ENCODE measurements at places on chromosomes 16 and 17.

GRCh38 chr16:3564130-3564888 lies 12.9 kb downstream of the NLRC3 start:
- no peak for DNase-seq

DNA sequence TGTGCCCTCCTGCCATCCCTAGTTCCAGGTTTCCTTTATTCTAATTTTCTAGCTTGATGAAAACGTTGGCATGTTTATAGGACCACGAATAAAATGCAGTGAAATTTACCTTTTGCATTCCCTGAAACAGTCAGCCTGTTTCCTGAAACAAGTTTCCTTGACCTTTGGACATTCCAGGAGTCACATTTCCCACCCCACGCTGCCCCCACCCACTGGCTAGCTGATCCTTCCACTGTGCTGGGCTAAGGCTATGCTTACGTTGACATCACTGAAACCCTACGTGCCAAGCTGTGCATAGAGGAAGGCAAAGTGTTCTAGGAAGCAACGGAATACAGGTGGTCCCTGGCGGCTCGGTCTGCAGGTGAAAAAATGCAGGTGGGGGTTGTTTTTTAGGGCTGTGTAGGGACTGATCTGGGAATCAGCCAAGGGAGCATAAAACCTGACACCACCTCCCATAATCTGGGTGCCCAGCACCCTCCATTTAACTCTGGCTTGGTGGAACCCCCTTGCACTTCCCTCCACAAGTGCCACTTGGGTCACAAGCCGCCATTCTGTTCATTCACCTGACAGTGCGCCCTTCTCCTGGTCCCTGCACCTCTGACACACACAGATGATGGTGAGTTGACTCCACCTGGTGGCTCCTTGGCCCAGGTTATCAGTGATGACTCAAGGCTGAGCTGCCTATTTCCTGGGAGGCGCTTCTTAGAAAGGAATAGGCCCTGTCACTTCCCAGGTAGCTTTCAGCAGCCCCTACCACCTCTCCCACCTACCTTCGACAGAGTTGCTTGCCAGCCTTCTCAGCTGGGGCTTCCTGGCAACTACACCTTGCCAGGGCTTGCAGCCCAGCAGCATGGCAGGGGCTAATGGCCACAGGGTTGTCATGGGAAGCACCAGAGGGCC lies 83.7 kb downstream of the N4BP1 start:
- DNase-seq: no peak

DNA sequence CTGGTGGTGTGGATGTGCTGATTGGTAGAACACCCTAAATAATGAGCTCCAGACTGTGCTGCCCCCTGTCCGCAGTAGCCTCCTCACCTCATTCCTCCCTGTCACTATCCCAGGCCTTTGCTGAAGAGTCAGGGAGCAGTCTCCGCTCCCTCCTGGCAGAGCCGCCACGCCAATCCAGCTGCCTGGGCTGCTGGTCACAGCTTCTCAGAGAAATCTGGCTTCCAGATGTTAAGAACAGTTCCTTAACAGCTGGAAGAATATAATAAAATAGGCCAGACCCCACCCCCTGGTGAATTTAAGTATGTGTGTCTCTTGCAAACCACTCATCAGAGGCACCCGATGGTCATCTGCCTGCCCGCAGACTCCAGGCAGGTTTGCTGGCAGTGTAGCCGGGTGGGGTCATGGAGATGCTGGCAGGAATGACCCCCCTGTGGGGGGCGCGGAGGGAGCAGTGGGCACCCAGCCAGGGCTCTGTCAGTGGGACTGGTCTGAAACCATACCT lies 161.0 kb downstream of the CCDC182 start:
- DNase-seq: peak; percentile 37

- DNase-seq: no peak
Observed at GRCh38 chr17:71440513-71440912, 680.3 kb upstream of the SOX9 start.

GRCh38 chr17:62309396-62309795 lies 71.0 kb upstream of the EFCAB3 start:
- DNase-seq: no peak

DNA sequence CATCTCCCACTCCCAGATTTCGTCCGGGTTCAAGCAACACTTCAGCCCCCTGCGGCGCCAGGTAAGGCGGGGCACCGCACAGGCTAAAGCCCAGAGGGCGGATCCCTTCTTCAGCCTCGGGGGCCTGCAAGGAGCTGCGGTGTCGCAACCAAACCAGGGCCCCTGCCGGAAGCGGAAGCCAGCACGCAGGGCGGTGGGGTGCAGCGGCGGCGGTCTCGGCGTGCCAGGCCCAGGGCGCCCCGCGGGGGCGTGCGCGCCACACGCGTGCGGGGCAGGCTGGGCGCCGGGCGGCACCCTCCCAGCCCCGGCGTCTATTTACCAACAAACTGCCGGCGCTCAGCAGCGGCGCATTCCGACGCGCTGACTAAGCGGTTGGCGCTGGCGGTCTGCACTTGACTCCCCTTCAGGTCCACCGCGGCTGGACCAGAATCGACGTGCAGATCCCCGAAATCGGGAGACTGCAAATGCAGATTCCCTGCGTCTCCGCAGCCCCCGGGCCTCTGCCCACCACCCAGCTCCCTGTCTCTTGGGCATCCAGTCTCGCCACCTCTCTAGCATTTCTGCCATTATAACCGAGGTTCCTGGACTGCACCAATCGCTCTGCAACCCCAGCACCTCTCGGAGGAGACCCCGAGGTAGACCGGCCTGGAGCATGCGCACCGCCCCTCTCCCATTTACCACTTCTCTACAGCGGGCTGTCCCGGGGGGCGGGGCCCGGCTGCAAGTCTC lies 421 bp upstream of the DLX4 start:
- DNase-seq: peak; percentile 30

- no peak for DNase-seq
Observed at GRCh38 chr17:8087075-8087951, at the start of gene ALOX12B. Gene ALOX12B, minus strand, starts transcription at chr17:8087716. Its CDS starts 274 bp downstream, at chr17:8087442.

GRCh38 chr16:3467921-3468320 lies 24.4 kb downstream of the NAA60 start:
- DNase-seq: no peak

GRCh38 chr17:31369266-31369665 lies 22.2 kb upstream of the RAB11FIP4 start:
- DNase-seq: no peak

GRCh38 chr17:49604314-49604869 lies 28.7 kb downstream of the NXPH3 start:
- DNase-seq: no peak

DNA sequence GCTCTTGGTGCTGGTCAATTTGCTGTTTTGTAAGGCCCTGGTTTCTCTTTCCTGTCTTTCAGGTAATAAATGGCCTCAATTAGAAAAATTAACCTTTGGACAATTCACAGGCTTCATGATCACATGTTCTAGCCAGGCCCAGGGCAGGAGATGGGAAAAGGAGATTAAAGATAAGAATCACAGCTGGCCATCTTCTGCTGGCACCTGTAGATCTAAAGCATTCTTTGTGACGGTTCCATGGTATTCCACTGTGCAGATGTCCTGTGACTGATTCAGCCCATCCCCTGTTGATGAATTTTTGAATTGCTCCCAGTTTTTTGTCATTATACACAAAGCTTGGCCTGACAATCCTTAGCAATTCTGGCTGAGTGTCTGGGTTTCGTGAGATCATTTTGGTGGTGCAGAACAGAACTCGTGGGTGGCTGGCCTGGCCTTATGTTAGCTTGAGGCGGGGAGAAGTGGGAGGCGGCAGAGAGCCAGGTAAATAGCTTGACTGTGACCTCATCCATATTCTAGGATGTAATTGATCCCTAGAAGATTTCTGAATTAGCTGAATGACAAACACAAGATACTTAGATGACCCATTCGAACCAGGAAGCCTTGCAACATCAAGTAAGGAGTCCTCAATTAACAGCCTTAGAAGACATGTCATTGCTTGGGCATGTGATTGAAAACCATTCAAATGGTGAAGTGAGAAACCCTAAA lies 14.1 kb downstream of the TMC5 start:
- DNase-seq: no peak

- no peak for DNase-seq
Observed at GRCh38 chr16:89097392-89097772, 3.7 kb downstream of the ACSF3 start.

DNA sequence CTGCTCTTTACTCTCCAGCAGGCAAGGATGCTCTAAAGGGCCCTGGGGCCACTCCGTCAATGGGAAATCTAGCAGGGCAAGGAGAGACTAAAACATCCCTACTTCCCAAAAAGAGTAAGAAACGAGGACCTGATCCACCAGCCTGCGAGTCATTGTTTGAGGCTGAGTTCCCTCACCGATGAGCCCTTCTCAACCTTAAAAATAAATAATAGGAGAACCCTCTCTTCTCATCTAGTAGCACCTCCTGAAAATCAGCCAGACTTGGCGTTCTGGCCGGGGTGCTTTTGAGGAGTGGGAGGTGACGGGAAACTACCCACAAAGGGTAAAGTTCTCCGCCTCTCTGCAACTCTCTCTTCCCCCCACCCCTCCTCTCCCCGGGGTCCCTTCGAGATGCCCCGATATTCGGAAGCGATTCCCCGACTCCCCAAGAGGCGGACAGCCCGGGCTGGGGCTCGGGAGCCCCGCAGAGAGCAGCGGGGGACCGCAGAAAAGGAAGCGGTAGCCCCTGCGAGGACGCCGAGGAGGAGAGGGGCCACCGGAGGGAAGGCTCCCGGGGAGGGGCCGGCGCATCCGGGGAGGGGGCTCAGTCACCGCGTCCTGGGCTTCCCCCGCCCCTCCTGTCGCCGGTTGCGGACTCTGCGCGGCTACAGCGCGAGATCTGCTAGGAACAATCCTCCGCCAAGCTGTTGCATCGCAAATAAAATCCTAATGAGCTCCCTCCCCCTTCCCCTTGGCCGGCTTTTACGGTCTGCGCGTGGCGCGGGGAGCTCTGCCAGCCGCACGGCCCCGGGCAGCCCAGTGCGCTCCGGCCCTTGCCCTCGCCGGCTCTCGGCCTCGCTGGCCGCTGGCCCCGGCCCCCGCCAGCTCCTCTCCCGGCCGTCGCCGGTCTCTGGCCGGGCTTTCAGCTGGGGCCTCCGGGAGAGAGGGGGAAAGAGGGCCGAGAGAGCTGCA lies 1.3 kb downstream of the HOXB9 start:
- DNase-seq: no peak

DNA sequence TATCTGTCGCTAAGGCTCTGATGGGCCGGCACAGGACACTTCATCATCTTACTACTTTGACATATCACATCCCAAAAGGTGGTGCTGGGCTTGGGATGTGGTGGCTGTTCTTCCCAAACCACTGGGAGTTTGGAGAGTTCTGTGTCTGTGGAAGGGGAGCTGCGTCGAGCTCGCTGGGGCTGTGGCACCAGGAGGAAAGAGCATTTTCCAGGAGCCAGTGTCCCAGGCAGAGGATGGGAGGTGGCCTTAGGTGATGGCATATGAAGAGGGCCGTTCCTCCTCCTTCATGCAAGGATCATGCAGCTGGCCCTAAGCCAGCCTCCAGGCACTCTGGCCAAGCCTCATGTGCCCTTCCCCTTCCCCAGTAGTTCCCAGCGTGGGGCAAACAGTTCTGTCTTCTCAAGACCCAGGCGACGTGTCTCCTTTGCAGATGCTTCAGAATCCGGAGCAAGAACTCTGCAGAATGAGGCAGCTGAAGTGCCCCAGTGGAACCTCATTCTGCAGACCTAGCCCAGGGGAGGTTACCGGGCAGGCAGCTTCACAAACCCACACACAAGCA lies 89.4 kb upstream of the TNRC6C start:
- no peak for DNase-seq

- DNase-seq: peak; percentile 69
Observed at GRCh38 chr17:602436-602835, 112.2 kb downstream of the VPS53 start.

DNA sequence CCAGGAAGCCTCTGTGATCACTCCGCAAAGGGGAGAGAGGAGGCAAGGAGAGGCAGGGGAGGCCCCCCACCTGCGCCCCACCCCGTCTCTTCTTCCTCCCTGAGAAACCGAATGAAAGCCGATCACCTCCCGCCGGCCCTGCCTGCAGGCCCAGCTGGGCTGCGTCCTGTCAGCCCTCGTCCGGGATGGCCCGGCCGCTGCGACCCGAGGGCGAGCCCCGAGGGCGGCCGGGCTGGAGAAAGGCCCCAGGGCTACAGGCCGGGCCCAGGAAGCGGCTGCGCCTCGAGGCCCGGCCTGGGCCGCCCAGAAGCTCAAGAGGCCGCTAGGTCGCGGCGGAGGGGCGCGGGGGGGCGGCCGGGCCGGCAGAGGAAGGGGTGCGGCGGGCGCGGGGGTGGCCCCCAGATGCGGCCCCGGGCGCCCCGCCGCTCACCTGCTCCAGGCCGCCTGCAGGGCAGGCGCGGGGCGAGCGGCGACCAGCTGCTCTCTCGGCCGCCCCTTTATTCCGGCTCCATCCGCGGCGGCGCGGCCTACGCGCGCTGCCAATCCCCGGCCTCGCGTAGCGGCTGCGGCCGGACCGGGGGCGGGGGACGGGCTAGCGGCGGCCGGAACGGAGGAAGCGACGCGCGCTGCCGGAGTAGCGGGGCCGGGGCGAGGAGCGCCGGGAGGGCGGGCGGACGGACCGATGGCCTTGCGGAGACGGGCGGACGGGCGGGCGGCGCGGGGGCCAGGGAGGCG lies at the start of gene ZNF319:
TSS of gene ZNF319 (minus strand) at position 702 of the 735 bp plus-strand sequence. CDS start 2,407 bp downstream, outside the sequence.
- DNase-seq: no peak

GRCh38 chr16:75703306-75703705 lies 2.0 kb upstream of the DUXB start:
- DNase-seq: no peak

DNA sequence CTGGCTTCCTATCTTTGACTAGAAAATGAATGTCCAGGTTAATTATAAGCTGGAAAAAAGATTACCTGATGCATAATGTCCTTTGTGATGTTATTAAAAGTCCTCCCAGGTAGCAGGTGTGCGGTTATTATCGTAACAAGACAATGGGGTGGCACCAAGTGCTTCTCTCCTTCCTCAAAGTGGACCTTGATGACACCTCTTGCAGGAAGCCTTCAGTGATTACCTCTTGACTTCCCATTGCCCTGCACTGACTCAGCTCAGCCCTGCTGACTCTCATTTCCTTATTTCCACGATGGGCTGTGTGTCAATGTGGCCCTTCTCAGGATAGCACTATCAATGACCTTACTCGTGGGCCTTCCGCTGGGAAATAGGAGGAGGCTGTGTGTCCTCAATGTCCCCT lies 477.4 kb upstream of the CCL2 start:
- no peak for DNase-seq

GRCh38 chr17:5585836-5586521 lies 1.7 kb upstream of the NLRP1 start:
- no peak for DNase-seq

- no peak for DNase-seq
Observed at GRCh38 chr17:9855036-9855435, 29.3 kb downstream of the GLP2R start.

GRCh38 chr16:78035012-78035411 lies 12.7 kb downstream of the CLEC3A start:
- no peak for DNase-seq

DNA sequence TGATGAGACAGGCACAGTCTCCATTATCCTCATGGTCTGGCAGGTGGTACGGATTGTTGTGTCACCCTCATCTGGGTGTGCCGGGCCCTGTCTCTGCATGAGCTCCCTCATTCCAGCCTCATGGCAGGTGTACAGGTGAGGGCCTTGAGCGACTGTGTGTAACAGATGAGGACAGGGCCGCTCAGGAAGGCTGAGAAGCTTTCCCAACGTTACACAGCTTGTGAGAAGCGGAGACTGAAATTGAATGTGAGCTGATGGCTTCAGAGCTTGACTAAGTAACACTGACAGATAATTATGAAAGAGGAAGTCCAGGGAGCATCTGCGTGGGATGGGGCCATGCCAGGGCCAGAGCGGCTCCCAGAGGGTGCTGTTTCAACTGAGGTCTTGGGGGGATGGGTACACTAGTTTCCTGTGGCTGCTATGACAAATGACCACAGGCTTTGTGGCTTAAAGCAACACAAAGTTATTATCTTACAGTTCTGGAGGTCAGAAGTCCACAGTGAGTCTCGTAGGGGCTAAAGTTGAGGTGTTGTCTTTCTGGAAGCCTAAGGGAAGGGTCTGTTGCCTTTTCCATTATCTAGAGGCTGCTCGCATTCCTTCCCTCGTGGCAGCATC lies 36.7 kb downstream of the CMIP start:
- no peak for DNase-seq

All from BJ (cell line).